ENCODE measurements at places on chromosomes 1 and 21.

DNA sequence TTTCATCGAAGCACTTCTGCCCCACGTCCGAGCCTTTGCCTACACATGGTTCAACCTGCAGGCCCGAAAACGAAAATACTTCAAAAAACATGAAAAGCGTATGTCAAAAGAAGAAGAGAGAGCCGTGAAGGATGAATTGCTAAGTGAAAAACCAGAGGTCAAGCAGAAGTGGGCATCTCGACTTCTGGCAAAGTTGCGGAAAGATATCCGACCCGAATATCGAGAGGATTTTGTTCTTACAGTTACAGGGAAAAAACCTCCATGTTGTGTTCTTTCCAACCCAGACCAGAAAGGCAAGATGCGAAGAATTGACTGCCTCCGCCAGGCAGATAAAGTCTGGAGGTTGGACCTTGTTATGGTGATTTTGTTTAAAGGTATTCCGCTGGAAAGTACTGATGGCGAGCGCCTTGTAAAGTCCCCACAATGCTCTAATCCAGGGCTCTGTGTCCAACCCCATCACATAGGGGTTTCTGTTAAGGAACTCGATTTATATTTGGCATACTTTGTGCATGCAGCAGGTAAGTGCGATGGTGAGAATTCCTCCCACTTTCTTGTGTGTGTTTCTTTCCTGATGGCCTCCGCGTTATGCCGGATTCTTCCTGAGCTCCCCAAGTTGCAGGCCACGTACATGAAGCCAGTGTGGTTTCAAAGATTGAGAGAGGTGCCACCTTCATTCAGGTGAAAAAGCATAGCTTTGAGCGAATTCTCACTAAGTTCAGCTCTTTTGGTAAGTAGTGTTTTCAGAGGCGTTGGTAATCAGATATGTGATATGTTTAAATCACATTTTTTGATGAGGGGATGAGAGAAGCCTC, 6.0 kb downstream of the NFIA start:
- no peak for DNase-seq
- peaks cover 6% of the 10 kb centered on the region for H3K36me3 ChIP-seq
- no peaks in the 10 kb centered on the region for H3K4me1 ChIP-seq
- no peak overlapping the region for H3K27ac ChIP-seq
- no peak overlapping the region for H3K4me3 ChIP-seq

- no peaks in the 10 kb centered on the region for H3K27me3 ChIP-seq
- H3K27ac ChIP-seq, result no peak overlapping the region
- no peak for DNase-seq
- H3K4me1 ChIP-seq, result no peaks in the 10 kb centered on the region
- no peaks in the 10 kb centered on the region for H3K36me3 ChIP-seq
- H3K4me3 ChIP-seq, result no peak overlapping the region
Observed at GRCh38 chr21:26652854-26653253, 79.8 kb upstream of the CYYR1 start.

DNA sequence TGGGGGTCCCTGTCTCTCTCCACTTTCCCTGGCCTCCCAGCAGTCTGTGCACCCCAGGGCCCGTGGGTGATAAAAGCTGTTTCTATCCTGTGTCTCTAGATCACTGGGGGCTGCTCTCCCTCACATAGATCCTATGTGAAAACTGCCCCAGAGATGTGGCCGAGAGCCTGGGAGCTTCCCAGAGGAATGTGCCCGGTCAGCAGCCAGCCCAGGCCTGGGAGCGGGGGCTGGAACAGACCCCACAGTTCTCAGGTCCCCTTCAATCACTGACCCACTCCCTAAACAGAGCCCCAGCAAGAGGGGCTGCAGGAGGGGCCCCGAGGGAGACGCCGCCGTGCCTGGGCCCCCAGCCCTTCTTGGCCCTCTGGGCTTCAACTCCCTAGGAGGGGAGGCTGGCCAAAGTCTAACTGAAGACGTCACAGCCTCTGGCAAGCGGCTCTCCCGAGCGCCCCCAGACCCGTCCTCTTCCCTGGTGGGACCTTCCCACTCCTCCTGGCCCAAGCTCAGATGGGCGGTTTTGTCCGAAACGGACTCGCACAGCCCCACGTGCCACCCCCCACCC, 403 bp downstream of the MXRA8 start:
- no peaks in the 10 kb centered on the region for H3K27me3 ChIP-seq
- DNase-seq, result peak; percentile 20
- peaks cover 37% of the 10 kb centered on the region for H3K4me1 ChIP-seq
- H3K27ac ChIP-seq, result peak overlapping the region; percentile 96
- peak overlapping the region; percentile 74 for H3K4me3 ChIP-seq
- H3K36me3 ChIP-seq, result peaks cover 23% of the 10 kb centered on the region

GRCh38 chr1:950881-951280, 8.2 kb downstream of the NOC2L start:
- no peak overlapping the region for H3K27ac ChIP-seq
- H3K4me1 ChIP-seq, result no peaks in the 10 kb centered on the region
- H3K4me3 ChIP-seq, result no peak overlapping the region
- no peak for DNase-seq
- H3K36me3 ChIP-seq, result peaks cover 85% of the 10 kb centered on the region

GRCh38 chr1:217911908-217912307, 280.8 kb downstream of the SPATA17 start:
- H3K27me3 ChIP-seq, result no peaks in the 10 kb centered on the region
- no peak overlapping the region for H3K27ac ChIP-seq
- DNase-seq, result no peak
- no peaks in the 10 kb centered on the region for H3K4me1 ChIP-seq
- H3K4me3 ChIP-seq, result no peak overlapping the region

GRCh38 chr1:92536211-92536979, 49.7 kb upstream of the GFI1 start:
- DNase-seq, result no peak
- H3K36me3 ChIP-seq, result no peaks in the 10 kb centered on the region
- H3K4me3 ChIP-seq, result no peak overlapping the region
- no peaks in the 10 kb centered on the region for H3K27me3 ChIP-seq
- H3K4me1 ChIP-seq, result peaks cover 3% of the 10 kb centered on the region
- no peak overlapping the region for H3K27ac ChIP-seq

DNA sequence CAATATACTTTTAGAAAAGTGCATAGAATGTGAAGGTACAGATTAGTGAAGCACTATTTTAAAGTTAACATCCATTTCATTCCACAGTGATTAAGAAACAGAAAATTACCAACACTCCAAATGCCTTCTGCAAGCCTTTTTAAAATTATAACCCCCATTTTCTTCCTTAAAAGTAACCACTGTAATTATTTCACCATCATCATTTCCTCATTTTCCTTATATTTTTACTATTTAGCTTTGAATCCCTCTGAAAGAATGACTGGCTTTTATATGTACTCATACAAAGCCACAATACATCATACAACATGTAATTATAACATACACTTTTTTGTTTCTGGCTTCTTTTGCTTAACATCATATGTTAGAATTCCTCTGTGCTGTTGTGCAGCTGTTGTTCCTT, 6.5 kb upstream of the NEGR1 start:
- H3K27me3 ChIP-seq, result no peaks in the 10 kb centered on the region
- no peak for DNase-seq
- no peak overlapping the region for H3K4me3 ChIP-seq
- H3K27ac ChIP-seq, result no peak overlapping the region
- no peaks in the 10 kb centered on the region for H3K4me1 ChIP-seq

DNA sequence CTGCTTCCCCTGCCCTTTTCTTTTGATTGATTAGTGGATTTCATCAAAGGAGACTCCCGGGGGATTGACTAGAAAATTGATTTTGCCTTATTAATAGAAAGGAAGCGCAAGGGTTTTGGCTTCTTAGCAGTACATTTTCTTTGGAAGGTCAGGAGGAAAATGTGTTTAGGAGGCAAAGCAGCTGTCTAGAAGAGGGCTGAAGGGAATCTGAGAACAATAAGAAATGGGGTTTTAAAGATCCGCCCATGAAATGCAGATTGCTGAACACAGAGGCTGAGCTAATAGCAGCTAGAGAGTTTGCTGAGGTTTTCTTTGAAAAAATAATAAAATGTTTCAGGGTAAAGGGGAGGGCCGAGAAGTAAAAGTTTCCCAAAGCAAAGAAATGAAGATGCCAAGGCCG, 4.9 kb downstream of the SERTAD4 start:
- peaks cover 38% of the 10 kb centered on the region for H3K27me3 ChIP-seq
- H3K4me1 ChIP-seq, result peaks cover 10% of the 10 kb centered on the region

- H3K4me1 ChIP-seq, result no peaks in the 10 kb centered on the region
- H3K4me3 ChIP-seq, result no peak overlapping the region
- H3K36me3 ChIP-seq, result peaks cover 2% of the 10 kb centered on the region
- H3K27me3 ChIP-seq, result no peaks in the 10 kb centered on the region
- DNase-seq, result no peak
Observed at GRCh38 chr1:99304725-99305282, 40.5 kb downstream of the PLPPR4 start.

GRCh38 chr1:55007625-55008024, 8.9 kb downstream of the BSND start:
- peaks cover 28% of the 10 kb centered on the region for H3K27me3 ChIP-seq
- no peak overlapping the region for H3K4me3 ChIP-seq
- DNase-seq, result peak; percentile 63
- no peaks in the 10 kb centered on the region for H3K36me3 ChIP-seq
- H3K27ac ChIP-seq, result no peak overlapping the region
- H3K4me1 ChIP-seq, result peaks cover 3% of the 10 kb centered on the region

- H3K27me3 ChIP-seq, result no peaks in the 10 kb centered on the region
- no peak overlapping the region for H3K4me3 ChIP-seq
- no peaks in the 10 kb centered on the region for H3K36me3 ChIP-seq
- DNase-seq, result no peak
Observed at GRCh38 chr1:70552662-70553566, 141.8 kb downstream of the CTH start.

DNA sequence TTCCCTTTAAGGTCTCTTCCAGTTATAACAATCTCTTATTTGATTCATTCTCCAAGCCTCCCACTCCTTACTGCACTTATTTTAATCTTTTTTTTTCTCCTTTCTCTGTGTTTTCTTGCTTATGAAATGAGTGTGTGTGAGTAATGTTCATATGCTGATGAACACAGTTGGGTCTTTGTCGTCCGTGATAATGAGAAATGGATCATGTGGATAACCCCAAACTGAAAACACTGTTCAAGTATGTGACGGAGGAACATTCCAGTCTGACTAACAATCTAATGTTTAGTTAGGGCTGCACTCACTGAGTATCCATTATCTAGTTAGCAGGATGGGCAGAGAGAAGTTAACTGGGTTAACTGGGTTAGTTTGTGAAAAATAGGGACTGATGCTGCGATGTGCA, 253.1 kb upstream of the DUSP10 start:
- peak overlapping the region; percentile 58 for H3K27ac ChIP-seq
- peak; percentile 97 for DNase-seq

GRCh38 chr1:7430691-7431090, 340.4 kb upstream of the VAMP3 start:
- H3K4me3 ChIP-seq, result no peak overlapping the region
- H3K4me1 ChIP-seq, result peaks cover 4% of the 10 kb centered on the region
- H3K36me3 ChIP-seq, result no peaks in the 10 kb centered on the region
- no peak for DNase-seq
- H3K27ac ChIP-seq, result no peak overlapping the region
- H3K27me3 ChIP-seq, result no peaks in the 10 kb centered on the region

DNA sequence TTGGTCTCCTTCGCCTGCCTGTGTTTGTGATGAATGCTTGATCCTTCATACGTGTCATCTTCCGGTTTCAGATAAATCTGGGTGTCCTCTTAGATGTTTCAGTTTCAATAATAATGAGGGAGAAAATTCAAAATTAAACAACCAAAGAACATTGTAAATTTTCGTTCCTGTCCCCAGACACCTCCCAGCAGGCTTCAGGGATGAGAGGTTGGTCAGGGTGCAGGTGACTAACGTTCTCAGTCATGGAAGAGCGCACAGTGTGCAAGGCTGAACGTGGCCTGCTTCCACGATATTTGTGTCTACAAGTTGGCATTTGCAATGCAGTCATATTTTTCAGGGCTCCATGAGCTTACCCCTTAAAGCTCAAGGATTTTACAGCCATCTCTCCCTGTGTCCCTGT, 147.1 kb upstream of the ARHGEF16 start:
- H3K27ac ChIP-seq, result no peak overlapping the region
- no peaks in the 10 kb centered on the region for H3K36me3 ChIP-seq
- DNase-seq, result no peak
- H3K27me3 ChIP-seq, result peaks cover 8% of the 10 kb centered on the region

- H3K36me3 ChIP-seq, result peaks cover 88% of the 10 kb centered on the region
- peaks cover 40% of the 10 kb centered on the region for H3K4me1 ChIP-seq
- H3K27ac ChIP-seq, result no peak overlapping the region
- no peaks in the 10 kb centered on the region for H3K27me3 ChIP-seq
Observed at GRCh38 chr1:42933610-42934491, 24.8 kb downstream of the SLC2A1 start.

DNA sequence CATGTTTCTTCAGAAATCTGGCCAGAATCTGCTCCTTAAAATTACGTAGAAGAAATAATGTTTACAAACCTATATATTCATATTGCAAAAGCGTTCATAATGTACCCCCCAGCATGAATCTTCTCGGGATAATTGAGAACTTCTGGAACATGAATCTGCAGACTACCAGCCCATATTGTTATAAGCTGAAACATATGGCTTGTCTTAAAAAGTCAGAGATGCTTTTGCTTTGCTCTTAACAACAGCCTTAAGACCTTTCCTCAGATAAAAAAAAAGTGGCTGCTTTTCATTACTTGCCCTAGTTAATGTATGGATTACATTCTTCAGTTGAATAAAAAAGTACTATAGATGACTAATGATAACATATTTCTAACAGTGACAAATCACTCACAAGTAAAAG, 15.0 kb upstream of the ZZZ3 start:
- no peaks in the 10 kb centered on the region for H3K4me1 ChIP-seq
- DNase-seq, result no peak
- H3K27me3 ChIP-seq, result no peaks in the 10 kb centered on the region

DNA sequence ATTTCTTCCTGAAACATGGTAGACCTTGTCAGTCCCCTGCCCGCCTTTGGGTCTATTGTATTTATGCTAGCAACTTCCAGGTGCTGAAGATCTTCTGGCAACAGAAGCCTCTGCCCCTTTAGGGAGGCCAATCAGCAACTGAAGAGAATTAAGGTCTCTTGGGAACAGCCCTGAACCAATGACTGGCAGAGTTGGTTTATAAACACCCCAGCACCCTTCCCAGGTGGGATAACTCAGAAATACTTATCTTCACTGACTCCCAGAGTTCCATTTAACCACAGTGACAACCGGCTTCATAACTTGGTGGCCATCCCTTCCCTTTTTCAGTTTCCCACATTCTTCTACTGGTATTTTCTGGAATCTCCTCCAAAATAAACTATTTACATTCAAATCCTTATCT, 27.2 kb upstream of the TMCO1 start:
- H3K36me3 ChIP-seq, result no peaks in the 10 kb centered on the region
- no peak for DNase-seq
- no peaks in the 10 kb centered on the region for H3K27me3 ChIP-seq
- H3K4me3 ChIP-seq, result no peak overlapping the region
- peaks cover 3% of the 10 kb centered on the region for H3K4me1 ChIP-seq

GRCh38 chr1:52139817-52140540, 1.9 kb upstream of the ZFYVE9 start:
- H3K4me1 ChIP-seq, result peaks cover 4% of the 10 kb centered on the region
- H3K4me3 ChIP-seq, result no peak overlapping the region
- no peaks in the 10 kb centered on the region for H3K27me3 ChIP-seq
- DNase-seq, result peak; percentile 88

GRCh38 chr1:230599926-230600656, 42.2 kb upstream of the COG2 start:
- H3K27ac ChIP-seq, result no peak overlapping the region
- H3K4me3 ChIP-seq, result no peak overlapping the region
- H3K36me3 ChIP-seq, result no peaks in the 10 kb centered on the region
- H3K27me3 ChIP-seq, result no peaks in the 10 kb centered on the region
